T1000 (cell line): ENCODE measurements at places on chromosomes 2 and 18.

DNA sequence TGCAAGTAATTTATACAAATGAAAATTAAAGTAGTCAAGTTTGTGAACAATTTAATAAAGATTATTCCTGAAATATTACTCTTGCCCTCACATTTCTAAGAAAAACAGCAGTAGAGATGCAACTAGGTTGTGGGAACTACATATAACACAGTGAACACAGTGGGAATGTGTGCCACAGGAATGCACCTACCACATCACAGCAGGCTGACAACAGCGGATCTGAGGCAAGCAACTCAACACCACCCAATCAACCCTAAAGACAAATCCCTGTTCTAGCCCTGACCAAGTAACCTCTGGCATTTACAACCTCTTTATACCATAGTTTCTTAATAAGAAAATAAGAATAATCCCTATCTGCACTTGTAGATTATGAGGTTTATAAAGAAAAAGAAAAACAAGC, 23.4 kb downstream of the MBOAT2 start:
- DNase-seq: no peak

DNA sequence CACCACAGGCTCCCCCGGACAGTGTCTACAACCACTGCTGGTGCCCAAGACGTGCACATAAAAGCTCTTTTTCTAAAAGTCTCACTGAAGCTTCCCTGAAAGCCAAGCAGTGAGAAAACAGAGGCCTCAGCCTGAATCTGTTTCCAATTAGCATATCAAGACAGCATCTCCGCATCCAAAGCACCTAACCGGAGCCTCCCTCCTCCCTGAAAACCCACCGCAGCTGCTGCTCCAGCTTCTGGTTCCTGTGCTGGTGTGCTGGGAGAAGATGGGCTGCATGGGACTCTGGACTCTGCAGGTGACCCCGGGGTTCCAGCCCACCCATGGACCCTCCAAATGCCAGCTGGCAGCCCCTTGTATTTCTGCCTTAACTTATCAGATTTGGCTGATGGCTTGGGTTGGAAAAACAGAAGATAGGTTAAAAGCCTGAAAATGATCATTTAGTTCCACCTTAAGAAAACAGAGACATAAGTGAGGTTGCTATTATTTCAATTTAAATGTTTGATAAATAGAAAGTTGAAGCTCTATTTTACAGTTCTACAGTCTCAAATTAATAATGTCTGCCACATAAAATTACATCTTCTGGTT, 103.3 kb downstream of the TMEM18 start:
- no peak for DNase-seq

DNA sequence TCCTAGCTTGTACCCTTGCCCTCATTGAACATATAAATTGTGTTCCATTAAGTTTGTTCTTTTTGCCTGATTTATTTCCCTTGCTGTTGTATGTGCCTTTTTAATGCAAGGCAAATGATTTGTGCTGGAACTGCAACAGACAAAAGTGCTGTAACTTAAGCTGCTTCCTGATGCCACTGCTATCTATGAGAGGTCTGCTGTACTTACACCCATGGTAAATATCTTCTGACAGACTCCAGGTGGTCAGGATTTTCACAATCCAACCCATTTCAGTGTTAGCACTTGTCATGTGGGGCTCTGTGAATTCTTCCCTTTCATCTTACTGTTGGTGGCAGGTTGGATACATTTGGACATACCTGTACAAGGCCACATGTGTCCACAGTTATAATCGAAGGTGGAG, 63.5 kb downstream of the ARHGAP15 start:
- no peak for DNase-seq

DNA sequence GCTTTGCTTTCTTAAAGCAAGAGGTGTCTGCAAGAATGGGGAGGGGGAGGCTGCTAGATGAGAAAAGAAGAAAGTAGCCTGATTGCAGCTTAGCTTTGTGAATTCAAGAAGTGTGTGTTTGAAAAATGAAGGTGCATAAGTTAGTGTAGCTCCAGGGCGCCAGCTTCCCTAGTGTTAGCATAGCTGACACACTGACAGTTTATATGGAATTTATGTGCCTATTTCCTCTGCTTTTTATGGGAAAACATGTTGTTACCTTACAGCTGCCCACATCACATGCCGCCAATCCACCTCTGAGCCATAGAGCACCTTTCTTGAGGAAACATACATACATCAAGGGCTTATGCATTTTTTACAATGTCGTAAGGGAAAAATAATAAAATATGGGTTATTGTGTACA, 536.4 kb upstream of the PIK3C3 start:
- no peak for DNase-seq

- no peak for DNase-seq
These were observed 142.5 kb downstream of the CDH19 start for GRCh38 chr18:66461344-66461743.

GRCh38 chr2:45315861-45316260, 295.2 kb downstream of the SRBD1 start:
- DNase-seq: peak; percentile 9

- DNase-seq: no peak
These were observed 59.9 kb upstream of the DYNC1I2 start for GRCh38 chr2:171627412-171627811.

DNA sequence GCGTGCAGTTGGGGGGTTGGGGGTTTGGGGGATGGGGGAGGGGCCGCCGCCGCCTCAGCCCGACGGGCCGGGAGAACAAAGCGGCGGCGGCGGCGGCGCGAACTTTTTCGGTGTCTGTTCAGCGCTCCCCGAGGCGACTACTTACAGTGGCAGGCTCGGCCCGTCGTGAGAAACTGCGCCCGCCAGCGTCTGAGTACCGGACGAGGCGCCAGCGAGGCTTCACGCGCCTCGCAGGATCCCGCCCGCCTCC, 172 bp downstream of the PRKD3 start:
- no peak for DNase-seq

DNA sequence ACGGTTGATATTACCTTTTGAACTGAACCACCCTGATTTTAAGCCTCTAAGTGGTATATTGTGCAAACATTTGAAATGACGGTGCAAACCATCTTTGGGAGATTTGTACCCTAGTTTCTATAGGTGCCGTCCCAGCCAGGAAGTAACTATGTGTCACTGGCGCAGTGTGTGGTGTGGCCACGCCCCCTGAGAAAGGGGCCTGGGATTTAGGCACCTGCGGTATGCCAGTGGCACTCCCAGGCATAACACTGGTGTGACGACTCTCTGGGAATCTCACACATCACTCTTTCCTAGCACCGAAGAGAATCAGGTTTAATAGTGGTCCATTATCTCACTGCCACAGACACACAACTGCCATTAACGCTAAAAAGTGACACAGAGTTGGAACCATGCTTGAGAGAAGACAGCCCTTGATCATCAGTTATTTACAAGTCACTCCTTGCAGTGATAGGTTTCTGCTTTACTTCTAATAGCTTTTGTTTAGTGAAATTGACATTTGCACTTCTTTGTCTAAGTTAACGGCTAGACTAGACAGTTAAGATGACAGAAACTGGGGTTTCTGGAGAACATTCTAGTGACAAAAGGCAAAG, 11.1 kb downstream of the AQP4 start:
- no peak for DNase-seq

DNA sequence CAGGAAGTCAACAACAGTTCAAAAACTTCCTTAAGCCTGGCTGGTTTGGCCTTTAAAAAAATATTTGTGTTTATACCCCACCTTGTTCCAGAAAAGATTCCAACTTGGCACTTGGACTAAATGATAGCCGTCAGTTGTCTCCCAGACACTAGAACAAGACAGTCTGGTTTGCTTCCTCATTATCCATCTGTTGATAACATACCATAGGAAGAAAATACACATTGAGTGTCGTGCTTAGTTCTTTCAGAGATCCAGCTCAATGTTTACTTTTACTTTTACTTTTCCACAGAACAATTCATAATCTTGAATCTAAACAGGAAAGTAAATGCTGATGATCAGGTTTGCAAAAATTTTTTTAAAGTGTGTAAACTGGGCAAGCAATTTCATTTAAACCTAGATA, 2.4 kb upstream of the VPS54 start:
- DNase-seq: no peak

- no peak for DNase-seq
These were observed 199.4 kb downstream of the ZEB2 start for GRCh38 chr2:144320491-144320890.

DNA sequence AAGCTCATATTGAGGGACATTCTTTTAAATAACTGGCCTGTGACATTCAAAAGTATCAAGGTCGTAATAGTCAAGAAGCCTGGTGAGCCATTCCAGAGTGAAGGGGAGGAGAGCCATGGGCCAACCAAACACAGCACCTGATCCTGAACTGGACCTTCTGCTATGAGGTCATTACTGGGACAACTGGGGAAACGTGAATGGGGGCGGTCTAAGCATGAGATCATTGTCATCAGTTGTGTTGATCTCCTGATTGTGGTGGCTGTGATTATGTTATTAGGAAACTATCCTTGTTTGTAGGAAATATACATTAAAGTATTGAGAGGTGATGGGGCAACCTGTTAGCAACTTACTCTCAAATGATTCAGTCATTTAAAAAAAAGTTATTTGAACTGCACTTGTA, 79.3 kb downstream of the FBXO15 start:
- no peak for DNase-seq

GRCh38 chr2:73408198-73408597, 22.6 kb downstream of the ALMS1 start:
- no peak for DNase-seq

DNA sequence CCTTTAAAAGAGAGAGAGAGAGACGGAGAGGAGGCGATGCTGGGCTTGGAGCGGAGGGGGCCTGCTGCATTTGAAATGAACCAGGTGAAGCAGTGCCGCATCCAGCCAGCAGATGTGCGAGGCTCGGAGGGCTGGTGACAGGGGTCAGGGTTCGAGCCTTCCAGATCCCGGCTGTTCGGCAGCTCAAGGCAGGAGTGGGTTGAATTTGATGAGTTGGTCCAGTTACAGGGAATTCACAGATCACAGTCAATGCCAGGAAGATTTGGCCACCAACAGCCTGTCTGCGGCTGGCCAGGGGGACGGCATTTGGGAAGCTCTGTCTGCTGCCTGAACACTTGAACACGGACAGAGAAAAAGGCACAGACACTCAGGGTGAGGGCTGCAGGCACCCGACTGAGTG, 48.6 kb downstream of the PTGR3 start:
- no peak for DNase-seq

DNA sequence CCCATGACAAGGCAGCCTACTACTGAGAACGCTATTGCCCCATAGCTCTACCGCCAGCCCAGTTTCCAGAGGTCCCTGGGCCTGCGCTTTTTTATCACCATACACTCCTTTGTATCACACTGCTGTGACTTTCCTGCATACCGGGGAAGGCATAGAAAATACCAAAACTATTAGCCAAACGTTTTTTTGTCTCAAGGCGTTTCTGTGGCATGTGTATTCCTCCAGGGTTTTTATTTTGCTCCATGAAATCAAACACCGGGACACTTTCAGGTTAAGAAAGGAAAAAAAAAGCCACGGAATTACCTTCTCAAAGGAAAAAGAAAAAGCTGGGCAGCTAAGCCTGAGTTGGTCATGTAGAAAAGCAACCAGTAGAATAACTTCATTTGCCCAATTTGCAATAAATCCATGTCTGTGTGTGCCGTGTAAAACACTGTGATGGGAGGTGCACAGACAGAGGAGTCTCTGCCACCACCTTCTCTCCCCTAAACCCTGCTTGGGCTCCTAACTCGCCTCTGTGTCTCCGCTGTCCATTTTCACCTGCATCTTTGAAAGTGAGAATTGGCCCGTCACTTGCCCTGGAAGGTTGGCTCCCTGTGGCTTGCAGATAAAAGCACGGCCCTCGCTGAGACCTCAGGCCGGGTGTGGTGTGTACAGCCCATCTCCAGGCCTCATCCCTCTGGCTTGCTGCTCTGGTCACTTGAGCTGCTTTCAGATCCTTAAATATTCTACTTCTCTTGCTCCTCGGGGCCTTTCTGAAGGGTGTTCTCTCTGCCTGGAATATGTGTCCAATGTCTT, 1.7 kb downstream of the AMER3 start:
- no peak for DNase-seq

DNA sequence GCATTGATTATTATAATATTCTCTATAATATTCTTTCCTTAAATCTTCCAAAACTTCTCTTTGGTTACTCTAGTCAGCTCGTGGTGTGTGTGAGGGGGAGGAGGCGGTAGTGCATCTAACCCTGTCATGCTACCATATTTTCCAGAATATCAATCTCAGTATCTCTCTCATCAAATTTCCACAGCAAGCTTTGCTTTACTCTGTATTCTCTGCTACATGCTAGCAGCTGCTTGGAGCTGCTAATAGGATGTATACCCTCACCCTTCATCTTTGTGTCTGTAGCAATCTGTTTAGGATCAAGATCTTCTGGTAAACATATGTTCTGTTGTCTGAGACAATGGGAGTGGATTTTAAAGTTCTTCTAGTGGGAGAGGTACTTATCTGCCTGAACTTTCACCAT, 303.8 kb upstream of the KLHL14 start:
- no peak for DNase-seq
